Renal cortical epithelial cell (primary cell): ENCODE measurements at places on chromosomes 16 and 17. TPM values are rescaled to one million over a fixed set of nuclear protein-coding genes. Genes with fewer than 3 reads are reported as not detected.

The TMEM88 gene
- 0.65 TPM in 1 of 2 replicates, not detected in the other for total RNA-seq

The HBA2 gene
- not detected in 2 replicates for total RNA-seq

The WRAP53 gene
- 6.2 and 9.2 TPM in 2 replicates for total RNA-seq

The MYH13 gene
- total RNA-seq, result not detected in 2 replicates

The KRTAP3-2 gene
- not detected in 2 replicates for total RNA-seq

The DBNDD1 gene
- total RNA-seq, result 14.4 and 24.2 TPM in 2 replicates

The ABCA10 gene
- 0.55 TPM in 1 of 2 replicates, not detected in the other for total RNA-seq

The YBX2 gene
- 0.45 TPM in 1 of 2 replicates, not detected in the other for total RNA-seq

The KRTAP9-2 gene
- total RNA-seq, result not detected in 2 replicates

The KRTAP4-6 gene
- not detected in 2 replicates for total RNA-seq

The G6PC1 gene
- total RNA-seq, result not detected in 2 replicates

The TEKT1 gene
- not detected in 2 replicates for total RNA-seq

The TNFRSF17 gene
- total RNA-seq, result not detected in 2 replicates

The HCRT gene
- not detected in 2 replicates for total RNA-seq

The PLA2G10 gene
- total RNA-seq, result not detected in 2 replicates

The CCL16 gene
- not detected in 2 replicates for total RNA-seq

The FN3K gene
- total RNA-seq, result 3.6 and 16.8 TPM in 2 replicates

The RAP1GAP2 gene
- 11.1 and 15.9 TPM in 2 replicates for total RNA-seq

The ZFHX3 gene
- total RNA-seq, result 4.5 and 14.2 TPM in 2 replicates

The MRC2 gene
- total RNA-seq, result 50.9 and 150 TPM in 2 replicates

The MEFV gene
- total RNA-seq, result 0.10 TPM in 1 of 2 replicates, not detected in the other

The ERI2 gene
- total RNA-seq, result 24.3 and 29.9 TPM in 2 replicates

The CDRT15 gene
- total RNA-seq, result not detected in 2 replicates

The CXCL16 gene
- total RNA-seq, result 36.2 and 48.6 TPM in 2 replicates

The RNU2-1 gene
- total RNA-seq, result not detected in 2 replicates

The SNX11 gene
- total RNA-seq, result 16.1 and 25.0 TPM in 2 replicates

The OR1F1 gene
- not detected in 2 replicates for total RNA-seq

The KRT9 gene
- total RNA-seq, result not detected in 2 replicates

The MT4 gene
- total RNA-seq, result not detected in 2 replicates

The COX11 gene
- 67.2 and 76.4 TPM in 2 replicates for total RNA-seq
